ENCODE measurements at places on chromosomes 1 and 21.

- DNase-seq = no peak
Measured at GRCh38 chr1:71312545-71312944, 231.7 kb upstream of the ZRANB2 start.

DNA sequence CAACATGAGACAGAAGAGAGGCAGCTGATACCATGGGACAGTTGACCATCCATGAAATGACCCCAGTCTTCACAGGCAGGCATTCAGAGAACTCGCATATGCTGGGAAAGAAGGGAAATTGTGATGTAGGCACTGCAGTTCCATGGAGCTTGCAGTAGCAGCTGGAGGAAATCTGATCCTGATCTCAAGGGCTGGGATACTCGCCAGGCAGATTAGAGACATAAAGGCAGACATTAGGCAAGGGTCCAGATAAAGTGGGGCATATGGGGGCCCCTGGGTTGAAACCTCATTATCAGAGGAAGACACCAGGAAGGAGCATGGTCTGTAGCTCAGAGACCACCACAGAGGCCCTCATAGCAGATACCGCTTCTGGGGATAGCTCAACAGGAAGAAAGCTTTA, 48.7 kb upstream of the TNR start:
- DNase-seq = no peak

GRCh38 chr1:157335056-157335455, 196.9 kb upstream of the ETV3 start:
- no peak for DNase-seq

DNA sequence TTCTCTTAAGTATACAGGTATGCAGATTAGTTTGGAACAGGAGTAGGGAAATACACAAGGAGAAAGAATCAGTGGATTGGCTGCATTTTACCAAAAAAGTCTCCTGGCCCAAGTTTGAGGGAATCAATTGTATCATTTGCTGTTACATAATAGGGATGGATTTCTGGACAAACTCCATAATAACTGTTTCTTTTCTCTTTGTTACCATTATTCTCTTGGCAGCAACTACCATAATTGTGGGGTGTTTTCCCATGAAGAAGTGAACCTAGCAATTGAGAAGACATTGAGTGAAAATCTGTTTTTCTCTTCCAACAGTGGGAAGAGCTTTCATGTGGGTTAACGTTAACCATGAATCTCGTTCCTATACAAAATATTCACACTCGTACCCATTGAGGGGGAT, 46.4 kb upstream of the DPT start:
- no peak for DNase-seq
